ENCODE measurements at places on chromosomes 12 and 14.

DNA sequence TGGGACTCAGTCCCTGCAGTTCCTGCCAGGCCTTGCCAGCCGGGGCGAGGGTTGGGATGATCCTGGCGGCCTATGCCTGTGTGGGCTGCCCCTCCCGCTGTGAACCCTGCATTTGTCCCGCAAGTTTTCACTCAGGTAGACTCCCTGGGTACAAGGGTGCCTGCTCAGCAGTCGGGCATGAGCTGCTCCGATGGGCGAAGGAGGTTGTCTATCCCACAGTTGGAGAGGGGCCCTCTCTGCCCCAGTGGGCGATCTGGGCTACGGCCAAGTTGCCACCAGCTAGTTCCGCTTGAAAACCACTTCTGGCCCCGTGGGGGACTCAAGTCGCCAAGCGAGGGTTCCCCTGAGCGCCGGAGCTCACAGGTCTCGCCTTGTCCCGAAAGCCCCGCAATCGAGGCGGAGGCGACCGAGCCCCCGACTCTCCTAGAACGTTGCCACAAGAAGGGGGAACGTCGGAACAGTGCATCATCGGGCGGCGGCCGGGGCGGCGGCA is 365 bp upstream of the TPI1 start:
- no peak for DNase-seq

DNA sequence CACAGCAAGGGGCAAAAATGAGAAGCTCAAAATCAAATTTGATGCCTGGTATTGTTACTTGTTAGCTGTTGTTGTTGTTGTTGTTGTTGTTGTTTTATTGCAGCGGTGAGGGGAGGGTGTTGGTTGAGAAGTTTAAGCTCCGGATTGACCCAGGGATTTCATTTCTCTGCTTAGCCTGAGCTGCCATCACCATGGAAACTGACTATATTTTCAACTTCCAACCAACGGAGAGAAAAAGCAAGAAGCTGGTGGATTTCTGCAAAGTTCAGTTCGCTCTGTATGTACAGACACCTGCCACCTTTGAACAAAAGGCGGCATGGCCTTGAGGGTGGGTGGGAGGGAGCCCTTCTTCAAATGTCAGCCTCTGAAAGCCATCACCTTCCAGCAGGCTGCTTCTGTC is 194.5 kb upstream of the NOS1 start:
- no peak for DNase-seq

GRCh38 chr12:124261885-124262284 is 33.0 kb upstream of the RFLNA start:
- DNase-seq: no peak

DNA sequence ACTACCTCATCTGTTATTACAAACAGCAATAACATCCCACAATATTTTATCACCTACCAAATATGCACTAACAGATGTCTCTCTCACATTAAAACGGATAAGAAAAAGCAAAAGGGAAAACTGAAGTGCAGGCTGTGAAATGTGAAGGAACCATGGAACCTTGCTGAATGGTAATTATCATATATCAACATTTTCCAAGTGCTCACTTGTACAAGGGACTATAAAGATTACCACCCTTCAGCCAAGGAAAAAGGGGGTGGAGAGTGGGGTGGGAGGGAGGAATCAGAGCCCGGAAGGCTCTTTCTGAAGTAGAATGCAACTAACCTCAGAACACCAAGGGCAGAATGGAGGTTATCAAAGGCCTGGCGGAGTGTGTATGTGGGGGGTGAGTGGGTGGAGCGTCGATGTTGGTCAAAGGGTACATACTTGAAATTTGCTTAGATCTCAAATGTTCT is 1.2 kb downstream of the SNX6 start:
- no peak for DNase-seq

DNA sequence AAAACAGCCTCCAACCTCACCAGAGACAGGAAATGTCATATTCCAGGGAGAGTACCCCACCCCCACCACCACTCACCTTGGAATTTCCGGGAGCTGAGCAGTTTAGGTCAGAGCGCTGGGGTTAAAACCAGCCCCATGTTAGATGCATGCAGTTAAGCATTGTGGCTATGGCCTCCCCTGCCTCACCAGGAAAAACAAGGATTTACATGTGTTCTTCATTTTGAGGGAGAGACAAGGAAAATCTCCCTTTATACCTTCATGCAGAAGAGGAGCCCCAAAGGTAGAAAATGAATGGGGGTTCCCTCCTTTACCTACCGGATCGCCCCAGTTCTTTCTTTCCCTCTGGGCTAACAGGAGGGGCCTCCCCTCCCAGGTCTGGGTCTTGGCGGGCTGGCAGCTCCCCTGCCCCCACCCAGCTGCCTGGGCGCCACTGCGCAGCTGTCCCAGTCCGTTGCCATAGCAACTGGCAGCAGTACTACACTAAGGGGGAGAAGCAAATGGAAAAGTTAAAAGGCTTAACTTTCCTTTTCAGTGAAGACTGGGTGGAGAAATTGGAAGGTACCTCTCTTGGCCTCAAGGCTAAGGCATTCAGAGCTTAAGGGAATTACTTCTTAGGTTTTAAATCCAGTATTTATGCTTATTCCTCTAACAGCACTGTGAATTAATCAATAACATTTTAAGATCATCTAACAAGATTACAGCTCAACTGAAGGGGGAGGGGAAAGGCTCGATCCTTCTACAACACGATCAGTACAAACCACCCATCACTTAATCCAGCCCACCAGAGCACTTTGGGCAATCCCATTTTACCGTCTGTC is 20.5 kb downstream of the CBX5 start:
- peak; percentile 92 for DNase-seq

GRCh38 chr12:76288218-76288617 is 60.0 kb downstream of the BBS10 start:
- DNase-seq: no peak

DNA sequence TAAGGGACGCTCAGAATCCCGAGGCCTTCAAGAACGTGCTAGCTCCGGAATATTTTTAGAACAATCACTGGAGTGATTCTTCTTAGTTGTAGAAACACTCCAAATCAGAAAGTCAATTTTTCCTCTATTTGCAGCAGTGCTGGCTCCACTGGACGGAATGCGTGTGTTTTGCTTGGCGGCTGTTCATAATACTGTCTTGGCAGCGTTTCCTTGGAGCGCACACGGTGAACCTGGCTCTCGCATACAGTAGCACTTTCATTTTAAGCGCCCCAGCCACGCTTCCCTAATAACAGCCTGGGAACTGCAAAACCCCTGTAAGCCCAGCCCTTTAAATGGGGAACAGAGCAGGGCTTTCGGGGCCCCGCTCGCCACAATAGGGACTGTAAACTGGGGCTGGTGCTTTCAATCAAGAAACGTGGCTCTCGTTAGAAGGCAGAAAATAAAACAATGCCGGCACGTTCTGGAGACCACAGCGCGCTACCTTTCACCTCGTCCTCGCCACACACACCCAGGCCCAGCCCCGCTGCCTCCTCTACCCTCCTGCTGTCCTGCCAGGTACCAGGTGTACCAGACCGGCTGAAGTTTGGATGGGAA is 79.9 kb downstream of the BCL11B start:
- DNase-seq: peak; percentile 77

GRCh38 chr12:100185361-100185894 is 15.2 kb upstream of the ACTR6 start:
- no peak for DNase-seq

GRCh38 chr14:69701857-69702256 is 65.1 kb upstream of the SRSF5 start:
- DNase-seq: no peak

DNA sequence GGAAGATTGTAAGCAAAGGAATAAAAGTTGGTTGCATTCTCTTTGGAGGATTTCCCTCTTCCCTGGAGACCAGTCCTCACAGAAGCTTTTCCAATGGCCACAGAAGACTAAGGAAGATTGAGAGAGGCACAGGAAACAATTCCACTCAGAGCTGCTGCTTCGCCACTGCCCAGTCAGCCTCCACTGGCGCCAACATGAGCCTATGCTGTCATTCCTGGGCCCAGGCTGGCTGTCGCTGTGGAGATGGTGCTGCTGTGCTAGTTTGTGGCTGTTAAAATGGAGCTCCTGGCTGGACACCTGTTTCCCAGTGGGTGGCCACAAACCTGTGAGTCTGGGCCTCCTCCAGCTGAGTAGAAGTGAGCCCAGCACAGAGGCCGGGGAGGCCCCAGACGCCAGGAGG is 6.6 kb downstream of the P2RX7 start:
- DNase-seq: no peak

- DNase-seq: no peak
Measured at GRCh38 chr14:44847526-44848309, 114.0 kb downstream of the KLHL28 start.

GRCh38 chr14:60215127-60215444 is 33.9 kb upstream of the PPM1A start:
- DNase-seq: no peak

- no peak for DNase-seq
Measured at GRCh38 chr12:50066402-50066801, 9.0 kb downstream of the ASIC1 start.

- DNase-seq: no peak
Measured at GRCh38 chr12:131380220-131380964, 330.5 kb upstream of the SFSWAP start.

- no peak for DNase-seq
Measured at GRCh38 chr14:53384073-53384472, 230.9 kb upstream of the DDHD1 start.

DNA sequence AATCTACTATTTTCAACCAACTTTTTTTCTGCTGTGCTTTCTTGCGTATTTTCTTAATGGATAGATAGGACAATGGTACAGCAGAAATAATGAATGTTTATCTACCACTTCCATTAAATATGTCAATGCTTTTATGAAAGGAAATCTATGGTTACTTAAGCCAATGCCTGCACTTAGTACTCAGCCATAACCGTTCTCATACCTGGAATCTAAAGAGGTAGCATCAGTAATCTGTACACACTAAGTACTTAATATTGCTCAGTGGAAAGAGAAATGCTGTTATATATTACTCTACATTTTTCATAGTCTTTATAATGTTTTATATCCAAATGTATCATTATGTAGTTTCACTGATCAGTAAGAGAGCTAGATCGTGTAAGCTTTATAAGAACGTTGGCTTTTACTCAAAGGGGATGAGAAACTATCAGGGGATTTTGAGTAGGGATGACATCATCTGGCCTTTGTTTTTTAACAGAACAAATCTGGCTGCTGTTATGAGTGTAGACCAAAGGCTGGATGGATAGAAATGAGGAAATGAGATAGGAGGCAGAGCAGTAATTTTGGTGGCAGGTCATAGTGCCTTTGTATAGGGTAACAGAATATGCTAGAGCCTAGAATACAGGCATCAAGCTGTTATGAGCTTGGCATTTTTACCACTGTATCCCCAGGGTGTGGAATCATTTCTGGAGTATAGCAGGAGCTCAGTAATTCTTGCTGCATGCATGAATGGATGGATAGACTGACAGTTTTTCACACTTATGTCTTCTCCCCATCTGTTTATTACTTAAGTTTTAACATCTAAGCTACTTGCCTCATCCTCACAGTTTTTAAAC is 34.0 kb downstream of the ALG10B start:
- no peak for DNase-seq

- peak; percentile 65 for DNase-seq
Measured at GRCh38 chr12:130872179-130873096, 572 bp downstream of the RAN start.

GRCh38 chr14:32018391-32019092 is 58.6 kb upstream of the ARHGAP5 start:
- no peak for DNase-seq

DNA sequence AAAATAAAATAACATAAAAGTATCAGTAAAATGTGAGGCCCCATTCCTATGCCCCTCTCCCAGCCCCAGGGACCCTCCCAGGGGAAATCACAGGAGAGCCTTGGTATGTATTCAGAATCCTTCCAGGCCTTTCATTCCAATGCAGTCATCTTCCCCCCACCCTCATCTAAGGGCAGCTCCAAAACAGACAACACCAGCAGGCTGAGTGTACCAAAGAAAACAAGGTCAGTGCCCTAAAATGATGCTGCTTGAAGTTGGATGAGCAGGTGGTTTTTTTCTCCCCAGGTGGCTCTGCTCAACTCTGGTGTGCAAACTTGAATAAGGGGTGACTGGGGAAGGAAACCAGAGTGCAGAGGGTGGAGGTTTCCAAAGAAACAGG is 56.2 kb downstream of the TSPAN9 start:
- no peak for DNase-seq

GRCh38 chr12:121448771-121449315 is 48.9 kb downstream of the RNF34 start:
- DNase-seq: peak; percentile 60

DNA sequence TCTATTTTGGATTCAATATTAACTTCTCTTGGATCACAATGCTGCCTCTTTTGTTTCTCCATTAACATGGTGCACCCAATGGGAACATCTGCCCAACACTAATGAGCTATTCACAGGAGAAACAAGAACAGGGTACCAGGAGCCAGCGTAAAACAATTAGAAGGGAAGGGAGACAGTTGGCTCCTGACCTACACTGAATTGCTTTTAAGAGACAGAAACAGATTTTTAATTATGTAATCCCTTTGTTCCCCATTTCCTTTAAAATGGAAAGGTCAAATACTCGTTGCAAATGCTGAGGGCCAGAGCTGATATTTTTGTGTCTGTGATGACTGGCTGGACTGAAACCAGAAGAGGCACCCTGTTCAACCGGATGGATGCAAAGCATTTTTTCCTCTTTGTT is 108.3 kb downstream of the SEC23A start:
- no peak for DNase-seq

GRCh38 chr14:102315121-102315520 is 4.4 kb upstream of the ZNF839 start:
- no peak for DNase-seq

DNA sequence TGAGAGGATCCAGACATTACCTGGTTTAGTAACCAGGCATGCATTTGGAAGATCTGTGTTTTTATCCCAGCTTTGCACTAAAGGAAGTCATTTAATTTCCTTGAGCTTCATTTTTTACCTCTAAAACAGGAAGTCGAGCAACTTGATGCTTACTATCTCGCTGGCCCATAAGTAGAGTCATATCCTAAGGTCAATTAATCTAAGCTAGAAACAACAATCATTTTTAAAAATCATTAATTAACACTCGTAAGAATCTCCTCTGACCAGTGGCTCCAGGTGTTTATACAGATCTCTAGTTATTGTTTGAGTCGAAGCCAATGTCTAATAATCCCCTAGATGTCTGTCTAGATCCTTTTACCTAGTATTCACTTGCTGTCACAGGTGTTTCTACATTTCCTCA is 355.8 kb upstream of the DCN start:
- DNase-seq: no peak

- no peak for DNase-seq
Measured at GRCh38 chr12:109839444-109839843, 6.2 kb upstream of the TRPV4 start.

DNA sequence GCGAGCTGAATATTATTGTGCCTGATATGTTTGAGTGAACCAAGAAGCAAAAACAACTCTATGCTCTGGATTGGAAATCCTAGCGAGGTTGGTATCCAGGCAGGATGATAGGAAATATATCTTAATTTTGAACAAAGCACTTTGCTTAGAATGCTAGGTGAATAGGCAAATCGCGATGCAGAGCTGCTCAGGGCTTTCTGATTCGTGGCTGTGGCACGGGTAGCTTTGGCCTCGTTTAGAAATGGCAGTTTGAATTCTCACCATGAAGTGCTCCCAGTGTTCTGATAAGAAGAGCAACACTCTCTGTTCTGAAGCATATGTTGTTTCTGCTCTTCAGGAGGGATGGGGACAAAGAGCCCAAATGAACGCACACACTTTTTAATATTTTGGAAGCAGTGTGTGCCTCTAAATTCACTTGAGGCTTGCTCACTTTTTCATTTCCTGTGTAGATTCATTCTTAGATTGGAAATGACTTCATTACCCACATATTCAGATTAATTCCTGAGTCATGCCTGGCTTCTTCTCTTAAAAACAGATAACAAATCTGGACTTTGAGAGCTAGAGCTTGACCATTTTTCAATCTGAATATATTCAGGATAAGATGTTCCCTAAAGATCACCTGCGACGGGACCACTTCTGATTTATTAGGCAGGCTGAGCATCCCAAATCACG is 200.9 kb downstream of the RPAP3 start:
- no peak for DNase-seq
